Fibroblast of the aortic adventitia (primary cell): ENCODE measurements at places on chromosomes 2 and 18. TPM values are rescaled to one million over a fixed set of nuclear protein-coding genes. Genes with fewer than 3 reads are reported as not detected.

DNA sequence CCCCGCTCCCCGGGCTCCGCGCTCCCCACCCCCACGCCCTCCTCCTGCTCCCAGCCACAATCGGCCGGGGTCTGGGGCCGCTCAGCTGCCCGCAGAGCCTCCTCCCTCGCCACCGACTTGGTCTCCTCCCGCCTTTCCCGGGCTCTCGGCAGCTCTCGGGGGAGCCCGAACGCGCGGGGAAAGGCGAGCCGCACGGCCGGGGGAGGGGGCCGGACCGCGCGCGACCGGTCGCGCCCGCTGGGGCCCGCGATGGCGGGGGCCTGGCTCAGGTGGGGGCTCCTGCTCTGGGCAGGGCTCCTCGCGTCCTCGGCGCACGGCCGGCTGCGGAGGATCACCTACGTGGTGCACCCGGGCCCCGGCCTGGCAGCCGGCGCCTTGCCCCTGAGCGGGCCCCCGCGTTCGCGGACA is 327 bp downstream of the LTBP1 start:
- no peak for DNase-seq

- DNase-seq: no peak
Observed at GRCh38 chr18:57660961-57661360, 39.3 kb upstream of the NARS1 start.

STAT1 gene
- 116 and 122 TPM in 2 replicates for total RNA-seq

TUBA4B gene
- not detected in 2 replicates for total RNA-seq

- no peak for DNase-seq
Observed at GRCh38 chr18:65753520-65753919, 2.7 kb downstream of the CDH7 start.

GRCh38 chr2:238420878-238421694 is 5.6 kb upstream of the ASB1 start:
- DNase-seq: peak; percentile 60

GRCh38 chr2:154447727-154448418 is 250.6 kb upstream of the KCNJ3 start:
- no peak for DNase-seq

DNA sequence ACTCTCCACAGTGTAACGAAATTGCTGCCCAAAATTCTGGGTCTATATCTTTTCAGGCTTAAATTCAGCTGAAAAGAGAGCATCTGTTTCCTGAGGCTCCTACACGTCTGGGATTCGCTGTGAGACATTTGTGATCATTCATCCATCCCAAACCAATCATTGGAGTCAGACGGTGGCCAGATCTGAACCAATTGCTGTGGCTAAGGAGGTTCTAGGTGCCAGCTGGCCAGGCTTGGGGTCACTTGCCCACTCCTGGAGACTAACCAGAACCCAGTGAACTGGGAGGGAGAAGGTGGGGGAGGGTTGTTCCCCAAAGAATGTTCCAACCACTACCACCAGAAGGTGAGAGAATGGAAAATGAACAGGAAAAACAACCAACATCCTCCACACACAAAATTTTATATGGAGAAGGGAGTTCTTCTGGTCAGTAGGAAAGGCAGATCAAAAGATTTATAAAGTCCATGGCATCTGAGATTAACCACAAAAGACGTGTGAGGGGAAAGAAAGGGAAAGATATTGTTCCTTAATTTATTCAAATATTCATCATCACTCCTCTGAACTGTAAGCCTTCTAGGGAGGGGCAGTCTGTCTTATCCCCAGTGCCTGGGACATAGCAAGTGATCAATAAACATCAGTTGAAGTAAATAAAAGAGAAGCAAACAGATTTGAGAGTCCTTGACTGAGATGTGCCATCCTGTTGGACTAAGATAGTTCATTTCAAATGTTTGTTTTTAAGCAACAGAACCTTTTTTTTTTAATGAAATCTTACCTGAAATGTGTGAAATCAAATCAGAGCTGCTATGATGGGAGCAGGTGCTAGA is 3.0 kb upstream of the RTKN start:
- DNase-seq: no peak

- DNase-seq: peak; percentile 14
Observed at GRCh38 chr2:135818937-135819610, 17.9 kb downstream of the LCT start.

DNA sequence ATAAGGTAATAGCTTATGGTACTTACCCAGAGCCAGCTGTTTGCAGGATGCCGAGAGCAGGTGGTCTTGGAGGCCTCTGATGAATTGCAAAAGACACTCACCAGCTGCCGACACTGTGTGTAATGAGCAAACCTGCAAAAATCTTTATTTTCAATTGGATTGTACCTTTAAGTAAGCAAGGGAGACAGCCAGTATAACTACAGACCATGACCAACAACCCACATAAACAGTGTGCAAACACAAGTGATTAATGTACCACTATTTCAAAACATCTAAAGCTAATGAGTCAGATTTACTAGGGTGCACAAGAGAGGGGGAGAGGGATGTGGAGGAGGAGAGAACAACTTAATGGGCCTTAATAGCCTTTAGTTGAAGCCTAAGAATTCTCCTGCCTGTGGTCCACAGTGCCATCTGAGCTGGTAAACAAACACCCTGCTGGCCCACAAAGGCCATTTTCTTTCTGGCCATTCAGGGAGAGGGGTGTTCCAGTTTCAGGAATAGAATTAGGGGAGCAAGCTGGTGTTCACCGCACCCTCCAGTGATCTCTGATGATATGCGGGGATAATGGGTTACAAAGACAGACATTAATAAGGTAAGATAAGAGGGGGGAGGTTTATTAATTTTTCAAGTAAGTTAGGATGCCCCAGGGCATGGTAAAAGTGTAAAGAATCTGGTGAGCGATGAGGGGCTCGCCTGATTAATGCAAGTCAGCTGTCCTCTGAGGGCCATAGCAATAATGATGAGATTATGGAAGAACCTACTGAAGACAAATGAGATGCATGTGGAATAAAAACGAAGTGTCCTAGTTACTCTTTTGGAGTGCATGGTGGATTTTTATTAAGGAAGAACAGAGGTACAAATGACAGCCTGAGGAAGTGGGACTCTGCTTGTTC is 196.4 kb downstream of the HRH4 start:
- DNase-seq: no peak

- DNase-seq: no peak
Observed at GRCh38 chr2:128428415-128428814, 109.7 kb upstream of the HS6ST1 start.

PTRHD1 gene
- 23.7 and 33.4 TPM in 2 replicates for total RNA-seq

ARPC2 gene
- 121 and 368 TPM in 2 replicates for total RNA-seq

DNA sequence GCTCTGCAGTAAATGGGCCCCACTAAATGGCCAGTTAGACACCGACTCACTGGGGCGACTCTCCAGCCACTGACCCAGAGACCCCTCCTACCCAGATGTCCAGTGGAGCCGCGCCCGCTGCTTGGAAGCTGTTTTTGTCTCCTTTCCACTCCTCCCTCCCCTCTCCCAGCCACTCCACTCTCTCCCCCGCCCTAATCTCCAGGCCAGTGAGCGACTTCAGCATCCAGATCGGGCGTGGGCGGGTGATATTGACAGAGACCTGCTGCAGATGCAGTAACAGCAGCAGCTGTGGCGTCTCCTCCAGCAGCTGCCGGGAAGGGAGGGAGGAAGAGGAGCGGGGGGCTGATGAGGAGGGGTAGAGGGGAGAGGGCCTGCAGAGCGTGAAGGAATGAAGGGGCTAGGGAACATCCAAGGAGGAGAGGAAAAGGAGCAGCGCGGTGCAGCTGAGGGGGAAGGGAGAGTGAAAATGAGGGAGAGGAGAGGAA is at the start of gene SCN7A:
TSS of gene SCN7A (minus strand) at position 110 of the 485 bp plus-strand sequence. CDS start 16,553 bp downstream, outside the sequence.
- peak; percentile 5 for DNase-seq

GRCh38 chr2:118859157-118859770 is 11.8 kb upstream of the EN1 start:
- no peak for DNase-seq

NCKAP5 gene
- 1.7 and 4.4 TPM in 2 replicates for total RNA-seq

- no peak for DNase-seq
Observed at GRCh38 chr2:236545248-236545658, 24.4 kb upstream of the ACKR3 start.

DNA sequence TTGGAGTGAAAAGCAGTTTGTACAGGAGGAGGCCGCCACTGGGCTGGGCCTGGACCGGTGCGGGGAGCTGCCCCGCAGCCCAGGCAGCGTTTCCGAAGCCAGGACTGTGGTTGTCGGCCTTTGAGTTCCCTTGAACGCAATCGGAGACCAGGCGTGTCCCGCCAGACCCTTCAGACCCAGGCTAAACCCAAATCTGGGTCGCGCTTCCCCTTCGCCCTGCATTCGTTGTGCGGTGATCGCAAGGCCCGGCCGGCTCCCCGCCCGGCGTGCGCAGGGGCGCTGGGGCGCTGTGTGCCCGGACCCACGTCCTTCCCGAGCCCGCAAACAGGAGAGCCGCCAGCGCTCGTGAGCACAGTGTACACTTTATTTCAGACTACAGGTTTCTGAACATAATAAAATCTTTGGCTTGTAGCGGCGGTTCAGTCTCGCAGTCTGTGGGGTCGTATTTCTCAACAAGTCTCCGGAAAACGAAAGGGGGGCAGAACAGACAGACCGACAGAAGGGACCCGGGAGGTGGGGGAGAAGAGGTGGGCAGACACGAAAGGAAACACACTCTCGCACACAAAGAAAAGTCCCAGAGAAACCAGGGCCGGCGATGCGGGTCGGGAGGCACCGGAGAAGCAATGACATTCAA is 5.5 kb downstream of the EN1 start:
- no peak for DNase-seq

DNA sequence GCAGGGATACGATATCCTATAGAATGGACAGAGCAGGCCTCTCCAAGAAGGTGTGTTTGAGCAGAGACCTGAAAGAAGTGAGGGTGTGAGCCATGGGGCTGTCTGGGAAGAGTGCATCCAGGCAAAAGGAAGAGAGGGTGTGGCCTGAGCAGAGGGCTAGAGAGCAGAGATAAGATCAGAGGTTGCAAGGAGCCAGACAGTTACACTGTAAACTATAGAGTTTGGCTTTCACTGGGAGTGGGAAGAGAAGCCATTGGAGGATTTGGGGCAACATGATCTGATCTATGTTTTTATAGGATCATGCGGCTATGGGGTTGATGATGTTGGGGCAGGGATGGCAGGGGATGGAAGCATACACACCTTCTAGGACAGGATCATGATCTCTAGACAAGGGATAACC is 124.1 kb upstream of the MAP3K20 start:
- DNase-seq: no peak

GRCh38 chr2:239250216-239251081 is 150.4 kb downstream of the HDAC4 start:
- no peak for DNase-seq

G6PC2 gene
- not detected in 2 replicates for total RNA-seq

GLI2 gene
- 1.9 and 5.3 TPM in 2 replicates for total RNA-seq

GRCh38 chr2:160790738-160791137 is 297.1 kb upstream of the RBMS1 start:
- DNase-seq: no peak

CYS1 gene
- 3.2 and 7.0 TPM in 2 replicates for total RNA-seq

DNA sequence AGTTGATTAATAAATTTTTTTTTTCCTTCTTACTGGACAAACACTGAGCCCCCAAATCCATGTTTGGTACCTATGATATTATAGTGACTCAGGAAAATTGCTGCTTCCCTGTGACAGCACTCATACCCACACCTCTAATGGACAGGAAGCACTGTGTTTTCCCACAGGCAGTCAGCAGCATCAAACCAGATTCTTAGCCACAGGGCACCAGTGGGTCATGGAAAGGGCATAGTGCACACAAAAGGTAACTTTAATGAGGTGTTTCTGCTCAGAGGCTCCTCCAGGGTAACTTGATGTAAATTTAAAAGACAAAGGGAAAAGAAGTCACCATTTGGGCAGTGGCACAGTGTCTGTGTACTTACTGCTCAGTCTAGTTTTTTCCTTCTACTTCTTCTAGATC is 34.1 kb downstream of the SERPINB11 start:
- no peak for DNase-seq

GRCh38 chr2:105274046-105274445 is 32.5 kb downstream of the GPR45 start:
- peak; percentile 59 for DNase-seq

DNA sequence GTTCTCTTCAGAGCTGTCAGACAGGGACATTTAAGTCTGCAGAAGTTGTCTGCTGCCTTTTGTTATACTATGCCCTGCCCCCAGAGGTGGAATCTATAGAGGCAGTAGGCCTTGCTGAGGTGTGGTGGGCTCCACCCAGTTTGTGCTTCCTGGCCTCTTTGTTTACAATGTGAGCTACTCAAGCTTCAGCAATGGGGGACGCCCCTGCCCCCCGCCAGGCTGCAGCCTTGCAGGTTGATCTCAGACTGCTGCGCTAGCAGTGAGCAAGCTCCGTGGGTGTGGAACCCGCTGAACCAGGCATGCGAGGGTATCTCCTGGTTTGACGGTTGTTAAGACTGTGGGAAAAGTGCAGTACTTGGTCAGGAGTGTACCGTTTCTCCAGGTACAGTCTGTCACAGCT is 24.0 kb upstream of the PAIP2B start:
- DNase-seq: no peak

GRCh38 chr18:48028081-48028480 is 97.6 kb upstream of the SMAD2 start:
- no peak for DNase-seq

NETO1 gene
- total RNA-seq: not detected in 2 replicates

DNA sequence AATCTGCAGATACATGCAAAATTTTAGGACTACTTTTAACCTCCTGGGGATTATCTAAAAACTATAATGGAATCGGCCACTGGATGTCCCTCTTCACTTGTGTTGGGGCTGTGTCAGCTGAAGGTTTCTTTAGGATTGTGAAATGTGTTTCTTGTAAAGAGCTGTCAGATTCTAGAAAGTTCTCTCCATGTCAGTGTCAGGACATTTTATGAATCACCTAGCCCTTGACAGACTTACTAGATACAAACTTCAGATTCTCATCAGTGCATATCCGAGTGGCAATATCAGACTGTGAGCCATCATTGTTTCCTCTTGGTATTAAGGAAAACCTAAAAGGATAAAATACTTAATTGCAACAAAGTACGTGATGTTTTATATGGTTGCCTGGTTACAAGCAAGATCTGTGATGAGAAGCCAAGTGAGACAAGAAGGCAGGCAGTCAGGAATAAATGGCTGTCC is 107.3 kb downstream of the CPS1 start:
- peak; percentile 42 for DNase-seq

GRCh38 chr18:48294899-48295585 is 114.1 kb downstream of the ZBTB7C start:
- peak; percentile 4 for DNase-seq

- no peak for DNase-seq
Observed at GRCh38 chr2:134295441-134295840, 41.6 kb downstream of the MGAT5 start.

R3HDM1 gene
- total RNA-seq: 8.6 and 13.6 TPM in 2 replicates

- no peak for DNase-seq
Observed at GRCh38 chr2:31386648-31387047, 27.9 kb downstream of the XDH start.

WDCP gene
- total RNA-seq: 6.4 and 9.3 TPM in 2 replicates

DNA sequence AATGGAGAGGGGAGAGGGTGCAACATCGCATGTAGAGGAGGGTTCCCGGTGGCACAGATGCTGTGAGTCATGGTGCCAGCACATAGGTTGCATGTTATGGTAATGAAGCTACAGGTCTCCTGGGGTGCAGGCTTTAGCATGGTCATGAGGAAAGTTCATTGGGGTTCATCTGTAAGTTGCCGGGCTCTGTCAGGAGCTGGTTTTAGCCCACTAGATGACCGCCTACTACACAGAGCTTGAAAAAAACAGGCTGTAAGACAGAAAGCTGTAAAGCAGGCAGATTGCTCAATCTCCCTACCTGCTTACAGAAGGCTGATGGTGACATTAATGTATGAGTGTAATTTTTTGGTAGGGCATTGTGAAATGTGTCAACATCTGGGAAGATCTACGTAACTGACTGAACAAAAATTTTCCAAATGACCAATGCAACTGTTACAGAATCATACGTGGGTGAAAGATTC is 23.9 kb downstream of the DYSF start:
- DNase-seq: no peak

GRCh38 chr2:186484062-186484735 is 1.9 kb upstream of the ZC3H15 start:
- DNase-seq: no peak

DOK6 gene
- 2.1 and 3.2 TPM in 2 replicates for total RNA-seq
